ENCODE measurements at places on chromosomes 4 and X.
A peak's percentile ranks its signal among the peaks of the same experiment; 100 is the strongest.

GRCh38 chr4:168451744-168452390 is 28.4 kb downstream of the DDX60L start:
- DNase-seq = no peak

- no peak for DNase-seq
Observed at GRCh38 chr4:101135371-101136010, 211.8 kb downstream of the PPP3CA start.

GRCh38 chr4:52371841-52372240 is 287.3 kb downstream of the USP46 start:
- no peak for DNase-seq

GRCh38 chrX:139967300-139967699 is 2.0 kb upstream of the CXorf66 start:
- DNase-seq = no peak

DNA sequence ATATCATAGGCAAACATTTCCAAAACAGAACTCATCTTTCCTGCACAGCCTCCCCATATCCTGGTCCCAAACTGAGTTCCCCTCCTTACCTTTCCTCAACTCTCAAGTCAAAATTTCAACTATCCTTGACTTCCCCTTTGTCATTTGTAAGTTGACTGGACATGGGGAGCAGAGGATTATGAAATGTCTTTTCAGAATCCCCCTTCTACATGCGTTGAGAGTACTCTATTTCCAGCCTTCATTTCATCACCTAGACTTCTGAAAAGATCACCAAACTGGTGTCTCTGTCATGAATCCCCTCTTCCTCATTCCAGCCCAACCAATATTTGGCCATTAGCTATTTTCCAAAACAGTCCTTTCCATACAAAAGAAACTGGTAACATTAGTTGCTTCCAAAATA is 95.2 kb downstream of the SYNPO2 start:
- no peak for DNase-seq

DNA sequence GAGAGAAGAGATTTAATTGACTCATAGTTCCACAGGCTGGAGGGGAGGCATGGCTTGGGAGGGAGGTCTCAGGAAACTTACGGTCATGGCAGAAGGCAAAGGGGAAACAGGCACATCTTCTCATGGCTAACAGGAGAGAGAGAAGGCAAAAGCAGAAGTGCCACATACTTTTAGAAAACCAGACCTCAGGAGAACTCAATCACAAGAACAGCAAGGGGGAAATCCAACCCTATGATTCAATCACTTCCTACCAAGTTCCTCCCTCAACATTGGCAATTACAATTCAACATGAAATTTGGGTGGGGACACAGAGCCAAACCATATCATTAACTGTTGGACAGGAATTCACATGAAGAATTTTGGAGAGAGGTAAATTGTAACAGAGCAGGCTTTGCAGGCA is 485.3 kb upstream of the PITX2 start:
- no peak for DNase-seq

GRCh38 chr4:80897537-80898303 is 132.8 kb upstream of the BMP3 start:
- DNase-seq = no peak

DNA sequence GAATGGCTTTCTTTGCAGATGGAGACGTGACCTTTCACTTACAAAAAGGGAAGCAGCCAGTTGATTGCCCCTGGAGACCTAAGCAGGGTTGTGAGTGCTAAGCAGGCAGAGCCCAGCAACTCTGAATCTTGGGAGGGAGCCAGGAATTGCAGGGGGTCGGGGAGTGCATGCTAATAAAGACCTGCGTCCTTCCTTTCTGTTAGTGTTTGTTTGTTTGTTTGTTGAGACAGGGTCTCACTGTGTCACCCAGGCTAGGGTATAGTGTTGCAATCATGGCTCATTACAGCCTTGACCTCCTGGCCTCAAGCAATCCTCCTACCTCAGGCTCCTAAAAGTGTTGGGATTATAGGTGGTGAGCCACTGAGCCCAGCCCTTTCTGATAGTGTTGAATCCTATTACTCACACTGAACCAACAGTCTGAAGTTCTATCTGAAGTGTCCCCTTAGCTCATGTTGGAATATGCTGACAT is 137.4 kb downstream of the CEP135 start:
- no peak for DNase-seq

- no peak for DNase-seq
Observed at GRCh38 chrX:109261279-109261678, 220.6 kb downstream of the GUCY2F start.

DNA sequence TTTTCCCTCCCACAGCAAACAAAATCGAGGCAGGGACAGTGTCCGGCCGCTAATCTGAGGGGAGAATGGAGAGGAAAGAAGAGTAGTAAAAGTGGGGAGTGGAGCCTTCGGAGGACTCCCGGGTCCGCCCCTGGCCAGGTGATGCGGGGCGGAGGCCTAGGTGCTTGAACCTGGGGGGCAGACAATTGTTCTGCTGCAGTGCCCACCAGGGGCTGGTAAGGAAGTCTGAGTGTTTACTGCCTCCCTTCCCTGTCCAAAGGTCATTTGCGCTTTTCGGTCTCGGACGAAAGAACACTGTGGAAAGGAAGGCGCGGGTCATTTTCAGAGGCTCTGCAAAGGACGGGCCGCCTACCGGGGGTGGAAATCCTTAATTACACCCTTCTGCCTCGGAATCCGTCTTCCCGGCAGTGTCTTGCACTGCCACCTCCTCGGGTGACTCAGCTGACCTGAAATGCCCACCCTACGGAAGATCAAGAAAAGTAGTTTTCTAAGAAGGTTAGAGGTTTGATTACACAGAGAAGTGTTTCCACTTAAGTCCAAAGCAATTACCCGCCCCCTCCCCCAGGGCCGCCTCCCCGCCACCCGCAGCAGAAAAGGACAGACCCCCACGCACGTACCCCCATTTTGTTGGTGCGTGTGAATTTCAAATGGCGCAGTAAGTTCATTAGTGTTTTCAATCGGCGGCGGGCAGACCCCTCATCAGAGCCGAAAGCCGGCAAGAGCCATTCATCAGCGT is 99.9 kb upstream of the TENM3 start:
- DNase-seq = no peak

- no peak for DNase-seq
Observed at GRCh38 chr4:141786946-141787345, 150.6 kb downstream of the IL15 start.

- DNase-seq = no peak
Observed at GRCh38 chr4:185755451-185755850, 56.5 kb downstream of the SORBS2 start.

- no peak for DNase-seq
Observed at GRCh38 chr4:165915215-165915614, 42.2 kb downstream of the TLL1 start.

- DNase-seq = no peak
Observed at GRCh38 chr4:160350944-160351343, 1248.1 kb downstream of the RAPGEF2 start.

- DNase-seq = no peak
Observed at GRCh38 chr4:113623274-113623894, 138.2 kb downstream of the CAMK2D start.

GRCh38 chrX:18985186-18985435 is 1.2 kb upstream of the PHKA2 start:
- DNase-seq = no peak

DNA sequence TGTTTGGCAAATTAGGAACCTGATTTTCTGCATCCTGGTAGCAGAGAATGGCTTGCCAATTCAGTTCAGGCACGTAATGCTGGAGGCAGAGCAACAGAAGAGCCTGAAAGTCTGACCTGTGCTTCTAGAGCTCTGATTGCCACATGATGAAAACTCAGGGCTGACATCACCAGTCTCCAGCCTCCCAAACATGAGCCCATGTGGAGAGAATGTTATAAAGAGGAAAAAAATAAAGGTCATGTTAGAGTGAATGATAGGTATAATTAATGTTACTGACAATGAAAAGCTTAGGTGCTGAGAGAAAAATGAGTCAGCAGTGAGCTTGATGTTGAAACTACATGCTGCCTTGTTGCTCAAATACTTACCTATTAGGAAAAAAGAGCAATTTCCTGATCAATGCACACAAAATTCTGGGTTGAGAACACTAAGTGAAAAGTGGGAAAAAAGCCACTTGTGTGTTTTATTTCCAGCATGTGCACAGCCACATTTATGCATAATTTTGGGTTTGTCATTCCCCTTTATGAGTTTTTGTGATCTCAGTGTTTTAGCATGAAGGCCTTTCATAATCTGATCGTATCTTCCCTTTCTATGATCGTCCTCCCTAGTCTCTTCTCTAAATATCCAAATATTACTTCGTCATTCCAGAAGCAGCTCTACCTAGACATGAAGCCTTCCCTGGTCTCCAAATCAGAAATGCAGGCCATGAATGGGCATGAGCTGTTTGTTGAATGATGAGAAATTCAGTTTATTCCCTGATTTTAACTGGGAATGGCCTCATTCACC is 113.3 kb upstream of the CPEB2 start:
- no peak for DNase-seq

GRCh38 chr4:3284734-3285557 is 7.9 kb upstream of the RGS12 start:
- no peak for DNase-seq

GRCh38 chrX:150605603-150606002 is 37.2 kb downstream of the MTM1 start:
- DNase-seq = no peak

GRCh38 chrX:6049132-6049531 is 179.5 kb downstream of the NLGN4X start:
- no peak for DNase-seq

DNA sequence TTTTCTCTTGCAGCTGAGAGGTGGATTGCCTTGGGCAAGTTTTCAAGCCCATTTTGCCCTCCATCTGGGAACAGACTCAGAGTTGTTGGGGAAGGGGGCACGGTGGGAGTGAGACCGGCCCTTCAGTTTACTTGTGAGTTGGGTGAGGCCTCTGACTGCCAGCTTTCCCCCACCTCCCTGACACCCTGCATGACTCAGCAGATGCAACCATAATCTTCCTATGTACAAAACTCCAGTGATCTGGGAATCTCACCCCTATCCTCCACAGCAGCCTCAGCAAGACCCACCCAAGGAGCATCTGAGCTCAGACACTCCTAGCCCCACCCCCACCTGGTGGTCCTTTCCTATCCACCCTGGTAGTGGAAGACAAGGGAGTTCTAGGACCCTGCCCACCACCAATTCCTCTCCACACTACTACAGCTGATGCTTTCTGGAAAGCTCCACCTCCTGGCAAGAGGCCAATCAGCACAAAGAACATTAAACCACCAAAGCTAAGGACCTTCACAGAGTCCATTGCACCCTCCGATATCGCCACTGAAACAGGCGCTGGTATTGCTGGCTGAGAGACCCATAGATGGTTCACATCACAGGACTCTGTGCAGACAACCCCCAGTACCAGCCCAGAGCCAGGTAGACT is 99.4 kb upstream of the STK26 start:
- no peak for DNase-seq

GRCh38 chr4:53905941-53906377 is 158.4 kb downstream of the CHIC2 start:
- DNase-seq = peak; percentile 88

DNA sequence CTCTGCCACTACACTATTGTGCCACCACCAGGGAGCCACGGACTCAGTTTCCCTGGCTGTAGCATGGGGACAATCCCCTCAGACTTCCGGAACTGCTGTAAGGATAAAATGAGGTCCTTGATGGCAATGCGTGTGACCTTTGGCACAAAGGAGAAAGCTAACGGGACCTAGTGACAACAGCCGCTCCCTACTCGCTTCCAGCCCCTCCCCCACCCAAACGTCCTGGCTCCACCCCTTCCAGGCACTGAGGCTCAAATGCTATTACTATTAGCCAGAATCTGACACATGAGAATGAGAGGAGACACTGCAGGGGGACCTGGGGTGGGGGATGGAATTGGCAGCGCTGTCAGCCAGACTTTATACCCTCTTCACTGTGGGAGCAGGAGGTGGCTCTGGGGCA is 5.4 kb upstream of the DUSP9 start:
- DNase-seq = no peak

GRCh38 chrX:39016556-39016955 is 215.3 kb downstream of the MID1IP1 start:
- DNase-seq = no peak

GRCh38 chrX:41317477-41318208 is 16.3 kb upstream of the DDX3X start:
- no peak for DNase-seq

DNA sequence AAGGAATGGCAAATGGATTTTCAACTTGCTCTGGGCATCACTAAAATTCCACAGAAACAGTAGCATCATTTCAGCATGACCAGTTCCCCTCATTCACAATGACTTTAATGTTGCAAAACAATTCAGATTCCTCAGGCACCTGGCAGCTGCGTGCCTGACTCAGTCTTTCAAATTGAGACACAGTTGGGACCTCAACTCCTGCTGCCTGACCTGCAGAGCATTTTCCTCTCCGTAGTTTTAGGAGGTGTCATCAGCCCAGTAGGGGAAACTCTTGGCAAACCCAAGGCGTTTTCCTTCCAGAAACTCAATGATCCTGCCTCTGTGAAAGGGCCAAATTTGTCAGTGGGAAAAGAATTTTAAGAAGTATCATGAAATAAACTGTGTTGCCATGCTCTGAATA is 388.9 kb downstream of the SPRY1 start:
- DNase-seq = no peak

DNA sequence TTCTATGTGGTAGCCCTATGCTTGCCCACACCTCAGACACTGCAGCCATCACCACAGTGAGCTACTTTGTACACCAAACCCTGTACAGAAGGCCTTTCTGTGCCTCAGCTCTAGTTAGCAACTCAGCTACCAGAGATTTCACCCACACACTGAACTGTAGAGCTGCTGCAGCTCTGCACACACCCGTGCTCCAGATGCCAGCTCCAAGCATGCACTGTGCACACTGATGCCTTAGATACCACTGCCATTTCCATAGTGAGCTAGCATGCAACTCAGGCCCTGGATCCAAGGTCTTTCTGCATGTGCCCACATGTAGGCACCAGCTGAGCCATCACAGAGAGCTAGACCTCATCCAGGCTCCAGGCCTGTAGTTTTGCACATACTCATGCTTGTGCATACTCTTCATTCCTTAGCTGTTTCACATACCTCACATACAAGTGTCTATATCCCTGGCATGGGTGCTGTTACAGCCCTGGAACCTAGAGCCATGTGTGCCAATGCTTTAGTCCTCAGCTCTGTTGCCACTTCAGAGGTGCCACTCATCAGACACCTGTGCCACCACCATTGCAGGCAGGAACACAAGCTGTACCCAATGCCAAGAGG is 423.5 kb upstream of the NDST3 start:
- DNase-seq = no peak

GRCh38 chrX:11381464-11381863 is 88.3 kb downstream of the AMELX start:
- peak; percentile 0 for DNase-seq

DNA sequence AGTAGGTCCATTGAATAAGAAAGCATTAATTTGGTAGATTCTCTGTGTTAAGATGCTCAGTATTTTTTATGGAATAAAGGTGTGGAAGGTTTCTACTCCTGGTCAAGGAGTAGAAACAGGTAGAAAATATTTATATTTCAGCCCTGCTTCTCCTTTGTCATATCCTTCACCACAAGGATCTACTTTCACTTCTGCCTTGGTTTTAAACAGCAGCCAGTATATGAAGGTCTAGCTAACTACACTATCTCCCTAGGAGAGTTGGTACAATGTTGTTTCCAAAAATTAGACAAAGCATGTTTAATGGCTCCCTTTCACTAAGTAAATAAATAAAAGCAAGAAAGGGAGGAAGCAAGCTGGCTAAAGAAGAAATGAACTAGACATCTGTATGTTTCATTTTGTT is 44.6 kb upstream of the GYPA start:
- no peak for DNase-seq

- peak; percentile 48 for DNase-seq
Observed at GRCh38 chrX:12971282-12972003, 3.5 kb upstream of the TMSB4X start.

GRCh38 chr4:53605783-53606182 is 14.5 kb upstream of the LNX1 start:
- DNase-seq = no peak

Measured in SHP77 (cell line).